ENCODE measurements at places on chromosomes 2 and 18.

GRCh38 chr2:37654419-37654818 lies 17.0 kb downstream of the CDC42EP3 start:
- no peak for DNase-seq

DNA sequence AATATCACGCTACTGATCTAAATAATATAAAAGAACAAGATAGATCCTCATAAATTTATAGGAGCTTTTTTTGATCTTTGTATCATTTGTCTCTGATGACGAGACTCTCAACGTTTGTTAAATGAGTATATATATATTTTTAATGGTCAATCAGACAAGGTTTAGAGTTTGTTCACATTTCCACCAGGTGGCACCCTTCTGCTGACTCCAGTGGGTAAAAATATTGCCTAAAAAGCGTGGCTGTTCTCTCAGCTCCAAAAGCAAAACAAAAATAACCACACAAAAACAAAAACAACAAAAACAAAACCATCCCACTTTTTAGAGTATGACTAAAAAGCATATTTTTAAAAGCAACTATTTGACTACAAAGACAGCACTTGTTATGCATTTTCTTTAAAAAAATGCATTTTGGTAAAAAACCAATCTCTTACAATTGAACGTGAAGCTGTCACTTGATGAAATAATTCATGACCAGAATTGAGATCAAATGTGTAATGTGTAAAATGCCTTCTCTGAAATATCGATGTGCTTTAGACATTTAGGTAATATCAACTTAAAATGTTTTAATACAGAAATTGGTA lies 723.2 kb downstream of the DPP10 start:
- DNase-seq, result peak; percentile 65

GRCh38 chr2:204261846-204262245 lies 283.4 kb upstream of the PARD3B start:
- DNase-seq, result no peak

DNA sequence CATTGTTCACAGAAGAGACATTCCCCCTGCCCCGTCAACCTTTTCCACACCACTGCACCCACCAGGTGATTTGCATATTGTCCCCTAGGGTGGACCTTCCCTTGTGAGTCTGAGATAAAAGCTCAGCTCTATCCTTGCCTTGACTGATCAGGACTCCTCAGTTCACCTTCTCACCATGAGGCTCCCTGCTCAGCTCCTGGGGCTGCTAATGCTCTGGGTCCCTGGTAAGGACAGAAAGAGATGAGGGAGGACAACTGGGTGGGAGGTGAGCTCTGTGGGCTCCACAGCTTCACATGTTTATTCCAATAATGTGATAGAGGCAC lies 1160.1 kb downstream of the RPIA start:
- no peak for DNase-seq
